ENCODE measurements at places on chromosomes 3 and 15.

DNA sequence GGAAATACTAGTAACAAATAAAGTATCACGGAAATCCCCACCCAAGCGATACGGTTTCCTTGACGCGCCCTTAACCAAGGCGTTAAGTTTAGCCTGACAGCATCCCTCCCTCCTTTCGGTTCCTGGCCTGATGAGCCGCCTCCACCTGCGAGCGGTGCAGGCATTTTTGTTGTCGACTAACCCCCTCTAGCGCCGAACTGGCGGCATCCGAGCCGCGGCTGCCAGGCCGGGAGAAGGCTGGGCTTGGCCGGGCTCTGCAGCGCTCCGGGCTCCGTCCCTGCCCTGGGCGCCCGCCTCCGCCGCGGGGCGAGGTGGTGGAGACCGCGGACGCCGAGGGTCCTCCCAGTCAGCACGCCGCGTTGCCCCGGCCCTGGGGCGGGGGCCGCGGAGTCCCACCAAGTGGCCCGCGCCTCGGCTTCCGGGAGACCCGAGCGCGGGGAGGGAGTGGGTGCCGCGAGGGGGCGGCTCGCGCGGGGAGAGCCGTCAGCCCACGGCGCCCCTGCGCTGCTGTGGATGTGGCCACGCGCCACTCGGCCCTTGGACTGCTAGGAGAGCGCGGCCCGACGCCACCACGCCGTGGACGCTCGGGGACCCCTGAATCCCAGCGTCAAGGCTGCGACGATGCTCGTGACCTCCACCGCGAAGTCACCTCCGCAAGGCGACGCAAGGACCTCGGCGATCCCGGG, 1.1 kb upstream of the EPHA6 start:
- DNase-seq: no peak

DNA sequence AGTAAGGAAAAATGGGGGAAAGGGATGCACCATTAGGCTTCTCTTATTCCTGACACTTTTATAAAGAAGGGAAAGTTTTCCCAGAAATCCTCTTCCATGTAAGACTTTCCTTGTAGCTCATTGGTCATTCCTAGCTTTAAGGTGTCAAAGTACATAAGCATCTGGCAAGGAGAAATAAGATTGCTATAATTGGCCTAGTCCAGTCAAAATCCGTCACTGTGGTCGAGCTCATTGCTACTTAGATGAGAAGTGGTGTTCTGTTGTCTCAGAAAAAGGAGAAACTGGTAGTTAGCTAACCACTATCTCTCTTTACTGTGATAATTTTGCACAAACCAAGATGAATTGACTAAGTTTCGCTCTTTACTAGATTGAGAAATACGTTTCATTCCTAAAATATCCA, 370.1 kb downstream of the CNTN4 start:
- no peak for DNase-seq

- peak; percentile 89 for DNase-seq
These were observed 203.3 kb downstream of the MBNL1 start for GRCh38 chr3:152471814-152472671.

- no peak for DNase-seq
These were observed 152.6 kb downstream of the DPH6 start for GRCh38 chr15:35393398-35393797.

DNA sequence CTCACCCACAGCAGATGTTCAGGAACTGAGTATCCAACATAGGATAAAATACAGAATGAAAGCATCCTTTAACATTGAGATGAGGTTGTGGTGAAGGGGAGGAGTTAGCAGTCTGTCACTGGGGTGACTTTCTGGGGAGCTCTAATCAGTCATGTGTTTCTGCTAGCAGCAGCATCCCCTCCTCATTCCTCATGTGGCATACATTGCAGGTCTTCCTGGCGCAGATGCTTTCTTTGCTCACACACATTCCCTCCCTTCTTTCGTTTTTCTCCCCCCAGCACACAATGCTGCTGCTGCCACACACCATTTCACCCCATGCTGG, 135.0 kb downstream of the CACNA1D start:
- no peak for DNase-seq

DNA sequence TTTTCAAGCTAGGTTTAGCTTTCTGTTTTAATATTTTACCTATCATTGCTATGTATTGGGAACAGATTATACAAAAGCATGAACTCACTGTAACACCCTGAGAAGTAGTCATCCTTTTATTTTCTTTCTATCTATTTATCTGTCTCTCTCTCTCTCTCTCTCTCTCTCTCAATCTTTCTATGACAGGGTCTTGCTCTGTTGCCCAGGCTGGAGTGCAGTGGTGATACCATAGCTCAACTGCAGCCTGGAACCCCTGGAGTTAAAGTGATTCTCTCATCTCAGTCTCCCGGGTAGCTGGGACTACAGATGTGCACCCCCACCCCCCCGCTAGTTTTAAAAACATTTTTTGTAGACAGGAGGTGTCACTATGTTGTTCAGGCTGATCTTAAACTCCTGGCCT, 28.9 kb downstream of the PRTG start:
- DNase-seq: no peak

DNA sequence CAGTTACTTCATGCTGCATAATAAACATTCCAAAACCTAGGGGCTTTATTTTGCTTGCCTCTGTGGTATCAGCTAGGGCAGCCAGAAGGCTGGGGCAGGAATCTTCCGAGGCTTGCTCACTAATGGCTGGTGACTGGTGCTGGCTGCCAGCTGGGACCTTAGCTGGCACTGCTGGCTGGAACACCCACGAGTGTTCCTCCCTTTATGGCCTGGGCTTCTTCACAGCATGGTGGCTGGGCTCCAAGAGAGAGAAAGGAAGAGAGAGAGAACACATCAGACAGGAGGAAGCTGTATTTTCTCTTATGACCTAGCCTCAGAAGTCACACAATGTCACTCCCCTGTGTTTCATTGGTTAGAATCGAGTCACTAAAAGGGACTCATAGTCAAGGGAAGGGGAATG, 23.9 kb upstream of the CDCP1 start:
- no peak for DNase-seq
